ENCODE measurements at places on chromosomes 2 and 18.
A peak's percentile ranks its signal among the peaks of the same experiment; 100 is the strongest.

GRCh38 chr2:229164545-229165249, 106.4 kb downstream of the PID1 start:
- DNase-seq, result no peak

GRCh38 chr2:51595836-51596235, 563.9 kb upstream of the NRXN1 start:
- no peak for DNase-seq

- DNase-seq, result no peak
Measured at GRCh38 chr18:74645679-74646078, 48.0 kb downstream of the ZNF407 start.

DNA sequence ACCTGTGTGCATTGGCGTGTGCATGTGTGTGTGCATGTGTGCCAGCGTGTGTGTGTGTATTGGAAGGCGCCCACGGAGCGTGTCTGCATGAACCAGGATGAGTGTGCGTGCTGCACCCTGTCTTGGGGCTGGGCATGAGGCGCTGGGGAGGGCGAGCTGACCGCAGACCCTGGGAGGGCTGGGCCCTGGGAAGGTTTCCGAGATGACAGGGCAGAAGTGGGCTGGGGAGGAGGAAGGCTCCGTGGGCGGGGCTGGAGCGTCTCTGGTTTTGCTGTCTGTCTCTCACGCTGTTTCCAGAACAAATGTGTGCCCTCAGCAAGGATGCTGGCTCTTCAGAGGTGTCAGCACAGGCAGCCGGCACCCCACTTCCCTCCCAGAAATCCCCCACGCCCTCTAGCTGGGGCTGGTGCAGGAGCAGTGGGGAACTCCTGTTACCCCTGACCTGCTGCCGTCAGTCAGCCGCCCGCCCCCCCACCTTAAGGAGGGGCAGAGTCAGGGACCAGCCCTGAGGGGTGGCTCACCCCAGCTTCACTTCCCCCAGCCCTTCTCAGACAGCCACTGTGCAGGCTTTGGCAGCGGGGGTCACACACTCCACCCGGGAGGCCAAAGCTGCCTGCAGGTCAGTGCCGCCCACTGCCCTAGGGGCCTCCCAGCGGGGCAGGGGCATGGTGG, at the start of gene GPR35:
GPR35 (plus strand) TSS at position 531 of the 672 bp plus-strand sequence. CDS start 4,473 bp downstream, outside the sequence.
- DNase-seq, result peak; percentile 48

DNA sequence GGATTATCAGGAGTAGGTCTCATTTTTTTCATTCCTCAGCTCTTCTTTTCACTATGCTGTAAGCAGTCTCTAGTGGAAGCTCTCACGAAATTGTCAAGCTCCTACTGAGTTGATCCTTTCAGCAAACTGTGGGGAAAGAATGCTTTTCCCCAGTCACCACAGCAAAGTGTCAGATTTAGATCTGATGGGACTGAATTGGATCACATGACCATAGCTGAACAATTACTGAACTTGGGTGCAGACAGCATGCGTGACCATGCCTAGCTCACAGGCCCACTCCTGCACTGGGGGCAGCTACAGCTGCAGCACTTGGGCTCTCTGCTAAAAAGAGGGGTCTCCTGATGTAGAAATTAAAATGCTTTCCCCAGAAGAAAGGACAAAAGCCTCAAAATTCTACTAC, 3.1 kb downstream of the ARHGAP15 start:
- DNase-seq, result no peak

DNA sequence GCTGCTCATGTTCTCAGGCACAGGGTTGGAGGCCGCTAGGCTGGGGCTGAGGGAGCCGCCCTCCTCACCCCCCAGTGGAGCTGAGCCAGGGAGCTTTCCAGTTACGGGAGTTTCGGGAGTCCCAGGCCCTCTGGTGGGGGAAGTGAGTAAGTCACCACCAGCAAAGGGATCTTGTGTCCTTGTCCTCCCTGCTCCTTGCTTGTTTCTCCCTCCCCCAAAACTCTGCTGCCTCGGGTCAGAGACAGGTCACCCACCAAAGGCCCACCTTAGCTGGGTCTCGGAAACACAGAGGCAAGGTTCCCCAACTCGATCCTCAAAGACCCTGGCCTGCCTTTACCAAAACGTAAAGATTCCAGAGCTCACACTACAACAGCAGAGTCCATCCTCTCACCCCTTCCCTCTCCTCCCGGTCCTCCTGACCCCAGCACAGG, 60.5 kb upstream of the POMC start:
- no peak for DNase-seq

DNA sequence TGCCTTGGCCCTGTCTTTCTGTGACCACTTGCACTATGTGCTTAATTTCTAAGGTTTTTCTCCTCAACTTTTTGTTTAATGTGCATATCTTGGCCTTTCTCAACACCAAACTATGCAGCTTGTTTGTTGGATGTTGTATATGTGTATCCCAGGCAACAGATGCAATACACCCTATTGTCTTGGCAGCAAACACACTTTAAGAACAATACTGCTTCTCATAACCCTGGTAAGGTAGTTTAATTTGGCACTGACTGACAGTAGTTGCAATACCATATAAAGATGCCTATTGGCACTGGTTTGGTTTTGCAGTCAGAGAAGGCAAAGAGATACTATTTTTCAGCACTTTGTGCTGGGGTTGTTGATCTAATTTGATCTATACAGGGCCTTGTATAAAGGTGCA, 360.7 kb upstream of the CWC22 start:
- DNase-seq, result no peak

GRCh38 chr2:119637371-119637770, 41.6 kb upstream of the TMEM177 start:
- DNase-seq, result no peak

DNA sequence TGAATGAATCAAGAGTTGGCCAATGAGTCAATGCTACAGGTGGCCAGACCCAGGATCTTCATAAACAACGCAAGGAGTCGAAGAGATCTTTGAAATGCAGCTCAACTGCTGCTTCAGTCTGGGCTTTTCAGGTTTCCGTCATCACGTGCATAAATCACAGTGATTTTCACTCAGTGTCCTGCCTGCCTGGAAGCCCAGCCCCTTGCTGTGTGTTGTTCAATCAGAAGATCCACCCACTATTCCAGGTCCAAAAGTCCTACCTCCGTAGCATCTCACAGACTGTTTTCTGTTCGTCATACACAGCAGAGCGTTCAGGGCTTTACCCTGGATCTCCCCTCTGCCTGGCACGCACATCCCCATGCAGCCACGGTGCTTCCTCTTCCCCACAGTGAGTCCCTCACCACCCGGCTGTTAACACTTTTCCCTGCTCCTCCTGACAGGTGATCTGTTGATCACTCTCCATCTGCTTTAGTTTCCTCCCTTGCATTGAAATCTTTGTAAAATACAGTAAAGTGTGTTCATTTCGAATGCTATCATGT, 216.3 kb downstream of the MYT1L start:
- no peak for DNase-seq

GRCh38 chr2:42052702-42053481, 5.1 kb downstream of the PKDCC start:
- no peak for DNase-seq

GRCh38 chr2:678964-679363, 1.8 kb upstream of the TMEM18 start:
- no peak for DNase-seq

DNA sequence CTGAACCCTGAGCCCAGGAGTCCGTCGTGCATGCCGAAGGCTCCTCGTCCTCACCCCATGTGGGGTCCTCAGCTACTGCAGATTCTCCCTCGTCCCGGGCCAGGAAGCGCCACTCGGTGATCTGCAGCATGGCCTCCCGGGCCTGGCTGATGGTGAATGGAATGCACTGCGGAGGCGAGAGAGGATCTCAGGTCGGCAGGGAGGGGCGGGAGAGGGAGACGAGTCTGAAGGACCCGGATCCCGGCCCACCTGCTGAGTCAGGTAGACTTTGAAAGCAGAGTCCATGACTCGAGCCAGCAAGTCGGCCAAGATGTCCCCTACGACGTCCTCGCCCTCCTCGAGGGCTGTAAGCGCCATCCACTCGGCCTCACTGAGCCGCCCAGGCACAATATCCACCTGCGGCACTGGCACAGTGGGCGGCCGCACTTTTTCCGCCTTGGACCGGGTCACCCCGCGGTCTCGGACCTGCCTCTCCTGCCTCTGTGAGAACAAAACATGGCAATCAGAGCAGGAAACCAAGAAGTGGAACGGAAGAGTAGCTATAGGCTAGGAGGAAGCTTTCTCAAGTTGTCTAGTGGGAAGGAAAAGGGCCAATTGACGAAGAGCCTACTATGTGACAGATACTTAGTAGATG, 5.5 kb downstream of the C2orf81 start:
- DNase-seq, result no peak

GRCh38 chr2:138365581-138365980, 136.0 kb upstream of the SPOPL start:
- no peak for DNase-seq

DNA sequence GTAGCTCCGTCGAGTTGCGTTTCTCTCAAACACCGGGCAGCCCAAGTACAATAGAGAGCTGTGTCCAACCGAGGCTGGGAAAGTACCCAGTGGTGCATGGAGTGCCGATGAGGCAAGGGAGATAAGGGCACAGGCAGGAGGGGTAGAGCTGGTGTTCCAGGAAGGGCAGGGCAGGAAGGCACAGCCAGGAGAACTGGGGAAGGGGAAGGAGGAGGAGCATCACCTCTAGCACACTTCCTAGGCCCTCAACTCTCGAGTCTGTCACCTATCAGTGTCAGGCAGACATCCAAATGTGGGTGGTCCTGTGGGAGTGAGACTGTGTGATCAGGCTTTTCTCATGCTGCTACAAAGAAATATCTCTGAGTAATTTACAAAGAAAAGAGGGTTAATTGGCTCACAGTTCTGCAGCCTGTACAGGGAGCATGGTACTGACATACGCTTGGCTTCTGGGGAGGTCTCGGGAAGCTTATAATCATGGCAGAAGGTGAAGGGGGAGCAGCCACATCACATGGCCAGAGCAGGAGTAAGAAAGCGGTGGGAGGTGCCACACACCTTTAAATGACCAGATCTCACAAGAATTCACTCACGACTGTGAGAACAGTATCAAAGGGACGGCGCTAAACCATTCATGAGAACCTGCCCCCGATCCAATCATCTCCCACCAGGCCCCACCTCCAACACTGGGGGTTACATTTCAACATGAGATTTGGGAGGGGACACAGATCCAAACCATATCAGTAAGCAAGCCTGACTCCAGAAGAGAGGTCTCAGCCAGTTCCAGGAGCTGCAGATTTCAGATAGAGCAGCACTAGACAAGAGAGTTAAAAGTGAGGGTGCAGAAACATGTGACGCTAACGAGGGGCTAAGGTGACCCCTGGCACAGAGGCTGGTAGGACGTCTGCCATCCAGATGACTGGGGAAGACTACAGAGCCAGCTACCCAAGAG, 75.7 kb downstream of the MBOAT2 start:
- no peak for DNase-seq

GRCh38 chr18:75625966-75626365, 198.5 kb upstream of the SMIM21 start:
- DNase-seq, result no peak

GRCh38 chr2:64023485-64024258, 4.4 kb upstream of the VPS54 start:
- DNase-seq, result no peak

DNA sequence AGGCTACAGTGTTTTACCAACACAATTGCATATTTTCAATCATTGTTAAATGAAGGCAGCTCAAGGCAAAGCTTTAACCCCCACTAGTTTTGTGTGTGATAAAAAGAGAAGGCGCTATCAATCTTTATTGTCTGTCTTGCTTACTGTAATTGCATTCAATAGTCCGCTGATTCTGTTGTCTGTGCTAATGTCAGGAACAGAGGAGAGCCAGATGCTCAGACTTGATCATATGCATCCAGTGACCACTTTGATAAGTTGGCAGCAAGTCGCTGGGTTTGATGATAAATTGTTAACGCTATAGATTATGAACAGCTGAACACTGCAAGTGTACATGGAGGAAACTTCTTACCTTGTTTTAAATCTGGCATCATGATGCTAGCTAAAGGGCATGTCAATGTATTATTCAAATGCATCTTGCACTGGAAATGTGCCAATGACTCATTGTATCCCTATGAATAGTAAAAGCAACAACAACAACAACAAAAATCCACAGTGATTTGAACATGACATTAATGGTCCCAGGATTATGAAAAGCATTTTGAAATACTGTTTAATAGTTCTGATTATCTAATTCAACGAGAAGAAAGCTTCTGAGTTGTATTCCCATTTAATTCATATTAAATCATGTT, 423.5 kb upstream of the FANCL start:
- no peak for DNase-seq

GRCh38 chr2:8094526-8094925, 587.3 kb upstream of the ID2 start:
- no peak for DNase-seq

DNA sequence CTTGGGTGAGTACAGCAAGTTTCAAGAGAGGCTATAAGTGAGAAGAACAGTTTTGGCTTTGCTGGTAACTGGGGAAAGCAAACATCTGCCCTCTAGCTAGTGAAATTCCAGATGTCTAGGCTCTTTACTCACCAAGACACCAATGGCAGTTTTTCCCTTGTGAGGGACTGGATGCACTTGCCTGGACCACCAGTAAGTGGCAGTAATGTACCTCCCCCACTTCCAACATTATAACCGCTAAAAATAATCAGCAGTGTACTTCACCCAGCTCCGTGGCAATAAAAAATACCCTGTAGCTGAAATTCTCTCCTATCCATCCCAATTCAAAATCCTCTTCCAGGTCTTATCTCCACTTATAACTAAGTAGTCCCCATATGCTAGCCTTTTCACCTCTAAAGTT, 383.9 kb downstream of the ARHGAP15 start:
- DNase-seq, result no peak

DNA sequence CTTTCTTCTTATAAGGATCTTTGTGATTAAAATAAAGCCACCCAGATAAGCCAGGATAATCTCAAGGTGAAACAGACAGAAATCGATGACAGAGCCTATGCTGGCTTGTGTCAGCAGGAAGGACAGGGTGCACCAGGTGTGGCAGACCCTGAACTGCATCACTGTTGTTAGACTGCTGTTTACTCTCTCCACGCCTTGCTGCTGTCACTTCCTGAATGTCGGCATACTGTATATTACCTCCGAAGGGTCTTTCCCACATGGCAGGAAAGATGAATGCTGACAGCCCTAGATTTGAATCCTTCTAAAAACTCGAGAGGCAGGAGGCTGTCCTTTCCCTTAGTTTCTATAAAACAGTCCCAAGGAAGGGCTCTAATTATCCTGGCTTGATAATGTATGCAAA, 18.9 kb upstream of the TMEM163 start:
- no peak for DNase-seq

GRCh38 chr2:94871226-94872087, at the start of gene TEKT4:
Gene TEKT4, plus strand, starts transcription at chr2:94871430. Its CDS starts 150 bp downstream, at chr2:94871580.
- DNase-seq, result no peak

GRCh38 chr2:157880927-157881326, 4.8 kb upstream of the ACVR1 start:
- DNase-seq, result no peak
